HT1080 (cell line): ENCODE measurements at places on chromosomes 1 and 21.

- peak; percentile 21 for DNase-seq
Measured at GRCh38 chr1:32828341-32828740, 10.9 kb downstream of the S100PBP start.

GRCh38 chr1:224301391-224301790 lies 28.6 kb downstream of the NVL start:
- no peak for DNase-seq

- no peak for DNase-seq
Measured at GRCh38 chr1:23904748-23905357, 8.3 kb downstream of the CNR2 start.

DNA sequence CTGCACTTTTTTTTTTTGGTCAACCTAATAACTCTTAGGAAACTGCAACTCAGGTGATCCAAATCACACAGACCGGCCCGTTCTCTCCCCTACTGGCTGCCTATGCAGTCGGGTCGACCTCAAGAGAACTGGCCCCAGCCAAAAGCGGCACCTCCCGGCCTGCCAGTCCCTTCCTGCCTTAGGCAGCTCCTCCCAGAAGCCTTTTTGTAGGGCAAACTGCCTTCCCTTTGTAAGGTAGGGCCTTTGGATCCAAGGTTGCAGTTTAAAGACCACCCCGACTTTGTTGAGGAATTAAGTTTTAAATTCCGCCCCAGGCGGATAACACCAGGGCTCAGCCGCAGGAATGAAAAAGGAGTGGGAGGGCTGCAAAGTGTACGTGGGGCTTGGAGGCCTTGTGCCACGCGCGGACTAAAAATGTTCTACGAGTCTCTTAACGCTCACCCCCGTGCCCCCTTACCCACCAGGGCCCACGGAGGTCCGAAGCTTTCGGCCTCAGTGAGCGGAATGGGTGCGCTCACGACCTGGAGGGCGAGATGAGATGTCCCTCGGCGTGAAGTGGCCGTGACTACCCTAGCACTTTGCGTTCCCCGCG lies 642 bp upstream of the ST3GAL3 start:
- peak; percentile 15 for DNase-seq

DNA sequence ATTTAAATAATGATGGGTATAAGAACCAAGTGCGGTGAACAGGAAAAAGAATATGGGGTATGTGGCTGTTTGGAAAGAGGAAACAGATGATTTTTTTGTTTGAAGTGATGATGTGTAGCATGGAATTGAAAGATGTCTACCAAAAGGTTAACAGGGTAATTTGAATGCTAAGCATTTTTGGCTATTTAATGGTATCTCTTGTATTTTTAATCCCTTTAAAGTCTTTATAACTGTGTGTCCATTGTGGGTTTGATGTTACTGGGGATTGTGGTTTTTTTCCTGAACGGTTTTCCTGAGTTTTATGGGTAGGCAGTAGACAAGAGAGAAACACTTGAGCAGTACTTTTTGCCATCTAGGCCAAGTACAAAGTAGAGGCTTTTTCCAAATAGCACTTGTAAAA lies 63.2 kb downstream of the PRDM2 start:
- no peak for DNase-seq

GRCh38 chr21:25539606-25540005 lies 67.7 kb downstream of the MRPL39 start:
- DNase-seq, result no peak
